ENCODE measurements at places on chromosomes 16 and 17.
A peak's percentile ranks its signal among the peaks of the same experiment; 100 is the strongest.

GRCh38 chr17:36647636-36648035 is 46.3 kb downstream of the MRM1 start:
- DNase-seq: no peak

DNA sequence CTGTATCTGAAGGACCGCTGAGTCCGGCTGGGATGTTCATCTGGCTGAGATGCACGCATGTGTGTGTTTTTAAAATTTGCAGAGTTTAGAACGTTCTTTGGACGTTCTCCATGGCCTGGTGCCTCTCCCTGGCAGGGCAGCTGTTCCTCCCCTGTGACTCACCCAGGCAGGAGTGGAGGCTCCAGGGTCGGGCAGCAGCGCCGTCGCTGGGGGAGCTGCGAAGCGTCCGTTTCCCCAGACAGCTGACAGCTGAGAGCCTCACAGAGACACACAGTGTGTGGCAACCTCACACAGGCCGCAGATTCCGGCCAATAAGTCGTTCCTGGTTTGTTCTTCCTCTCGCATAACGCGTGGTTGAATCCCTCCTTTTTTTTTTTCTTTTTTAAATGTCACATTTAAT is 80.6 kb downstream of the OR1D5 start:
- no peak for DNase-seq

GRCh38 chr16:89153848-89154271 is 17.7 kb upstream of the CDH15 start:
- DNase-seq: no peak

DNA sequence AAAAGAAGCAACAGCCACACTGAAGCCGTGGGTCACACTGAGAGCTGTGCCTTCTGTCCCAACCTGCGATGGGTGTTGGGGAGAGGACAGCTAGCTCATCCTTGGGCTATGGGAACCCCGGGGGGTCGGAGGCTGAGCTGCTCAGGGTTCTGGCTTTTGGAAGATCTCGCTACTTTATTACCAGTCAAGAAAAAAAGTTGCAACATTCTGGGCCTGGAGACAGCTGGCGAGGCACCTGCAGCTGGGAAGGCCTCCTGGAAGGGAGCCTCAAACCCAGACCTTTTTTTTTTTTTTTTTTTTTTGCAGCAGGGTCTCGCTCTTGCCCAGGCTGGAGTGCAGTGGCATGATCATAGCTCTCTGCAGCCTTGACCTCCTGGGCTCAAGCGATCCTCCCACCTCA is 24.9 kb downstream of the TPSD1 start:
- DNase-seq: no peak

- DNase-seq: no peak
Measured at GRCh38 chr16:71364133-71364681, 5.7 kb downstream of the CALB2 start.

DNA sequence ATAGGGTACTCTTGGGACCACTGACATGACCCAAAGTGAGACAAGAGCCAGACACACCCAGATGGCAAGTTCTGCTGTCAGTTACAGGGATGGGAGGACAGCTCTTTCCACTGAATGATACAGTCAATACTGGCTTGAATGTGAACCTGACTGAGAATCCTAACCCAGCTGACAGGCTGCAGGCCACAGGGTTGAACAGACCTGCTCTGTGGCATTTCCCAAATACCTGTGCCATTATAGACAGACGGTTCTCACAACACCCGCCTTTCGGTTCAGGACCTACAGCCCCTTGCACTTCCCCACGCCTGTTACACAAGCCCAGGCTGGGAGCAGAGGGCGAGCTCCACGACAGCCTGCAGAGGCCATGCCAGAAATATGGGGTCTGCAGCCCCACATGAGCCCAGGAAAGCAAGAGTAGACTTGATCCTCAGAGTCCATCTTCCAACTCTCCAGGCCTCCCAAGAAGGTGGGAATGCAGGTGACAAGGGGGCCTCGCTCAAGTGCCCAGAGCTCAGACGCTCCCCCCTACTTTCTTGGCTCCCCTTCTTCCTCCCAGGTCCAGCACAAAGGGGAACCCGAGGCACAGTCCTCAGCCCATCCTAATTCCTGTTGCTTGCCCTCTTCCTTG is 314.3 kb downstream of the SOX9 start:
- DNase-seq: no peak

- no peak for DNase-seq
Measured at GRCh38 chr17:67520916-67521774, 144.1 kb downstream of the PITPNC1 start.

DNA sequence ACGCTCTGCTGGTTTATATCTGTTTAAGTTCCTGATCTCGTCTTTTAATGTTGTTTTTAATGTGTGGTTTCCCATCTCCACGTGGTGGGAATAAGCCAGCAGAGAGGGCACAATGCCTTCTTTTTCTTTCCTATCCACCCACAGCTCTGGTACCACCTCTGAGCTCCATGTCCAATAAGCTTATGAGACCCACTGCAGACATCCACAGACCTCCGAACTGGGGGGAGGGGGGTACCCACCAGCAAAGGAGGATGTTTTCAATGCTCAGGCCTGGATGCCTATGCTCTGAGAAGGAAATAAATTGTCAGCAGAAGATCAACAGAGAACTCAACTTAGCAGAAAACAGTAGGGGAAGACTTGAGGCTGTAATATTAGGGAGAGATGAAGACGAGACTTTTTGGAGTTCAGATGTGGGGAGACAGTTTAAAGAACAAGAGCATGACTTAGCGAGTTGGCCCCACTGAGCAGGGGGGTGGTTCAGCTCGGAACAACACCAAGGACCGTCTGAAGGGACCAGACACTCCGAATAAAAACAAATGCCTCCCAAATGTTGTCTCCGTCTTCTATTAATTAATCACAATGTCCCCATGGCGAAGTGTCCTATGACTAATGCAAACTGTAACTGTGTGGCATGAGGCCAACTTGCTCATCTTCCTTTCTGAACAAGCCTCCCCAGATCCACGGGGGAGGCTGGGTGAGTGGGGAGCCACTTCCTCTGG is 62.7 kb downstream of the GAS7 start:
- DNase-seq: no peak

DNA sequence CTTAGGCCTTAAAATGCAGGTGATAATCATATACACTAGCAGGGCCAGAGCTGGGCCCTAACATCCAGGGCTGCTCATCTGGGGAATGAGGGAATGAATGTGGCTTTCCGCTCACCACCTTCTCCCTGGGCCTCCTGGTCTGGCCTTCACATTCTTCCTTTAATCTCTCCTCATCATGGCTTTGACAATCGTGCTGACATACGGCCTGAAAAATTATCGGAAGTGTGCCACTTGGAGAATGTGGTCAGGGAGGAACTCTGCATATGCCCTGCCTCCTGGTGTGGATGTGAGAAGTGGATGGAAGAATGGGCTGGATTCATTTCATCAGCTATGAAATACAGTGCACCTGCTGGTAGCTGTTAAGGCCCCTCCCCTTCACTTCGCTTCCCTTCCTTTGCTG is 2.4 kb downstream of the WSCD1 start:
- DNase-seq: no peak

- DNase-seq: no peak
Measured at GRCh38 chr17:45110676-45111611, 21.4 kb downstream of the PLCD3 start.

GRCh38 chr17:34339138-34339770 is 17.0 kb upstream of the CCL13 start:
- DNase-seq: no peak

DNA sequence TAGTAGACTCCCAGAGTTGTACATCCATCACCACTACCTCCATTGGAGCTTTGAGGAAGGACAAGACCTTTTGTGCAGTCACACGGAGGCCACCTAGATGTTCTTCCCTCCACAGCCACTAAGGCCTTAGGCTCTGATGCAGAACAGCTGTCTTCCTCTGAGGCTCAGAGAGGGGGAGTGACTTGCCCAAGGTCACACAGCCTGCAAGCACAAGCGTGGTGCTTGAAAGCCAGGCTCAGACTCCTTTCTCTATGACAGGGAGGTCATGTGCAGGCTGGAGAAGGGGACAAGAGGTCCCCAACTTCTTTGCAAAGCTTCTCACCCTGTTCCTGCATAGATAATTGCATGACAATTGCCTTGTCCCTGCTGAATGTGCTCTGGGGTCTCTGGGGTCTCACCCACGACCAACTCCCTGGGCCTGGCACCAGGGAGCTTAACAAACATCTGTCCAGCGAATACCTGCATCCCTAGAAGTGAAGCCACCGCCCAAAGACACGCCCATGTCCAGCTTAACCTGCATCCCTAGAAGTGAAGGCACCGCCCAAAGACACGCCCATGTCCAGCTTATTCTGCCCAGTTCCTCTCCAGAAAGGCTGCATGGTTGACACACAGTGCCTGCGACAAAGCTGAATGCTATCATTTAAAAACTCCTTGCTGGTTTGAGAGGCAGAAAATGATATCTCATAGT is 12.7 kb downstream of the SCGB1C2 start:
- DNase-seq: no peak

- DNase-seq: no peak
Measured at GRCh38 chr17:70225276-70225675, 55.9 kb downstream of the KCNJ2 start.

- DNase-seq: no peak
Measured at GRCh38 chr17:30210366-30210765, 25.1 kb downstream of the SLC6A4 start.

- no peak for DNase-seq
Measured at GRCh38 chr17:58244963-58245362, 6.6 kb downstream of the LPO start.

DNA sequence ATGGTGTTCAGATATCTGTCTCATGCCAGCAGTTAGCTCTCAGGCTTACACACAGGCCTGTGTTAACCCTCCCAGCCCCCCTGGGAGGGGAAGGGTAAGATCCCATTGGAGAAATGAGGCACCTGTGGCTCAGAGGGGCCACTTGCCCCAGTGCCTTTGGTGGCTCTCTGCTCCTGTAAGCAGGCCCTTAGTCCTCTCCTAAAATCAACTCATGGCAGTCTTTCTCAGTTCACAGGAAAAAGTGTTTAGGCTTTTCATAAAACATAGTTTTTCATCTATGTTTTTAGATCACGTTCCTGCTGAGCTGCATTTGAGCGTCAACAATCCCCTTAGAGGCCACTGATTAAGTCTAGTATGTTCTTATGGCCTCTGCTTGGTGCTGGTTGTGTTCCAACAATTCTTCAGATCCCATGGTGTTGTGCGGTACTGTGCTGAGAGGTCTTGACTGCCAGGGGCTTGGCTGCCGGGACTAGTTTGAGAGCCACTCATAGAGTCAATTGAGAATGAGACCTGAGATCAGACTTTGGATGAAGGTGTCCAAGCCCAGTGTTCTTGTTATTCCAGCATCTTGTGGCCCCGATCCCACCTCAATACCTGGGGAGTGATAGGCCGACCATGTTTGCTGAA is 10.6 kb downstream of the TAOK2 start:
- no peak for DNase-seq

GRCh38 chr17:35709874-35710273 is 21.6 kb upstream of the RASL10B start:
- DNase-seq: peak; percentile 51

DNA sequence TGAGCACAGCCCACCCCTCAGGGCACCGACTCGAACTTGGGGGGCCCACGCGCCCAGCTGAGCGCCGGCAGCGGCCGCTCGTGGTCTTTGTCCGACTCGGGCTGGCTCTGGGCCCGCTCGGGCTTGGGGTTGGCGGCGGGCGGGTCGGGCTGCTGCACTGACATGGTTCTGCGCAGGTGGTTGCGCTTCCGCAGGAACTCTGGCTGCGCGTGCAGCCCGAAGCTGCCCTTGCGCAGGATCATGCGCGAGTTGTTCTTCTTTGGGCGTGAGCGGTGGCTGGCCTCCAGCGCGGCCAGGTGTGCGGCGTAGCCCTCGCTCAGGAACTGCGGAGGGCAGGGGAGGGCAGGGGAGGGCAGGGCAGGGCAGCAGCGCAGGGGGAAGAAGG is 11.1 kb downstream of the PIMREG start:
- peak; percentile 16 for DNase-seq

- no peak for DNase-seq
Measured at GRCh38 chr16:57826706-57827625, 24.7 kb upstream of the KIFC3 start.

DNA sequence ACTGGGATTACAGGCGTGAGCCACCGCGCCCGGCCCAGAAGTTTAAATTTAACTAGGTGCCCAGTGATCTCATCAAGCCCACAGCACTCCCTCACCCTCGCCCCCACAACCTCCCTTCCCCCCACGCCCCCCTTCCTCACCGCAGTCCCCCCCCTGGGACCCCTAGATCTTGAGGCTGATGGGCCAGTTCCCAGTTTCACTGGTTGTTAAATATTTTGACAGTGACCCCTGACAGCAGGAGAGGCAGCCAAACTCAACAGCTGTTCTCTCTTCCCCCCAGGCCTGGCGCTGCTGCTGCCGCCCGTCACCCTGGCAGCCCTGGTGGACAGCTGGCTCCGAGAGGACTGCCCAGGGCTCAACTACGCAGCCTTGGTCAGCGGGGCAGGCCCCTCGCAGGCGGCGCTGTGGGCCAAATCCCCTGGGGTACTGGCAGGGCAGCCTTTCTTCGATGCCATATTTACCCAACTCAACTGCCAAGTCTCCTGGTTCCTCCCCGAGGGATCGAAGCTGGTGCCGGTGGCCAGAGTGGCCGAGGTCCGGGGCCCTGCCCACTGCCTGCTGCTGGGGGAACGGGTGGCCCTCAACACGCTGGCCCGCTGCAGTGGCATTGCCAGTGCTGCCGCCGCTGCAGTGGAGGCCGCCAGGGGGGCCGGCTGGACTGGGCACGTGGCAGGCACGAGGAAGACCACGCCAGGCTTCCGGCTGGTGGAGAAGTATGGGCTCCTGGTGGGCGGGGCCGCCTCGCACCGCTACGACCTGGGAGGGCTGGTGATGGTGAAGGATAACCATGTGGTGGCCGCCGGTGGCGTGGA is 15.6 kb downstream of the QPRT start:
- DNase-seq: no peak

DNA sequence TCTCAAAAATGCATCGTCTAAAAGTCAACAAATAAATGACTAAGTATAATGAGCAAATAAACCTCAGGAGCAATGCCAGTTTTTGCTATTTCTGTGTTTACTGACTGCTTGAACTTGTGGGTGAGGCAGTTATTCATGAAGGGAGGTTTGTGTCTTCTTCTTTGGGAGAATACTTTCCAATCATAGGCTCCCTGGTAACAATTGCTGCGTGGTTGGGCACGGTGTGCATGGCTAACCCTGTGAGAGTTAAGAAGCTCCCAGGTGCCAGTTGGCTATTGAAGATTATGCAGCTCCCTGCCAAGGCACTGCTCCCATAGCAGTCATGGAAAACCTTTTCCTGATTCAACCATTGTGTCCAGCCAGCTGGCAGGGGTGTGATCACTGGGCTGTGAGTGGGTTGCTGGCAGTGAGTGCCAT is 775.9 kb upstream of the GOT2 start:
- no peak for DNase-seq

DNA sequence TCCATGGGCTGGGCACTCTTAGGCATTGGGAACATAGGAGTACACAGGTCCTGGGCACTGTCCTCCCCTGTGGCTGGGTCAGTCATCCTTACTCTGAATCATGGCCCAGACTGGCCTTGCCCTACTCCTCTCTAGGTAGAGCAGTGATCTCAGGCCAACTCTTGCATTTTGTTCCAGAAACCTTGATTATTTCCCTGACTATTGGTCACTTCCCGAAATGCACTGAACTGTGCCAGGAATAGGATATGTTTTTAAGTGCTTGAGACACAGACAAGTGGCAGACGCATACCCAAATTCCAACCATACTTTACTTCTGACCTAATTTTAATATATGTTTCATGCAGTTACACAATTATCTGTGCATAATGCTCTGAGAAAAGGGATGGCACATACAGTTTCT is 10.3 kb downstream of the KRABD2 start:
- DNase-seq: no peak

GRCh38 chr17:21689604-21690003 is 2.7 kb upstream of the KCNJ18 start:
- no peak for DNase-seq
